ENCODE measurements at places on chromosomes 2 and 18.

- DNase-seq: no peak
Observed at GRCh38 chr2:15579641-15580040, 12.0 kb upstream of the DDX1 start.

- DNase-seq: no peak
Observed at GRCh38 chr2:222293660-222294630, 4.9 kb downstream of the PAX3 start.

- DNase-seq: no peak
Observed at GRCh38 chr2:30422444-30423040, 24.5 kb upstream of the LCLAT1 start.

DNA sequence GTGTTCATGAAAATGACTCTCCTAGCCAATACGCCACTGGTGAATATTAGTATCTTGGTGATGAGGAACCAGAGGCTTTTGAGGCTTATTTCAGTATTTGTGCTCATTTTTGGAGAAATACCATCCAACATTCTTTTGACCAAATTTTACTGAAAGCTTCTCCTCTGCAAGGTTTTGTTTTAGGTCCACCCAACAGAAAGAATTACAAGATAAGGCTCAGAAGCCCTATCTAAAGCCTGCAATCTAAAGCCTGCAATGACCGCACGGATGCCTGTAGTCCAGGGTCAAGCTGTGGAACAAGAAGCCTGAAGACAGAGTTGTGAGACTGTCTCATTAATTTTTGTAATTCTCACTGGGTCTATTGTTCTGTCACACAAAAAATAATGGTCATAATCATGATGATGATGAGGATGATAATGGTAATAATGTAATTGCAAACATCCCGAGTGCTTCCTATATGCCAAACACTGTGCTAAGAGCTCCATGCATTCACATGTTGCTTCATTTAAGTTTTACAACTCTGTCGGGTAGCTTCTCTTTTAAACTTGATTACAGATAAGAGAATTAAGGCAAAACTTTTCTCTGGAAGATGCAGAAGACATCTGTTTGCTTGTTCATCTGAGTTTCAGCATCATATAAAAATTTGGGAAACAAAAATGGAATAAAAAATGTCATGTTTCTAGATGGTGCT, 33.2 kb upstream of the NCOA1 start:
- DNase-seq: no peak

DNA sequence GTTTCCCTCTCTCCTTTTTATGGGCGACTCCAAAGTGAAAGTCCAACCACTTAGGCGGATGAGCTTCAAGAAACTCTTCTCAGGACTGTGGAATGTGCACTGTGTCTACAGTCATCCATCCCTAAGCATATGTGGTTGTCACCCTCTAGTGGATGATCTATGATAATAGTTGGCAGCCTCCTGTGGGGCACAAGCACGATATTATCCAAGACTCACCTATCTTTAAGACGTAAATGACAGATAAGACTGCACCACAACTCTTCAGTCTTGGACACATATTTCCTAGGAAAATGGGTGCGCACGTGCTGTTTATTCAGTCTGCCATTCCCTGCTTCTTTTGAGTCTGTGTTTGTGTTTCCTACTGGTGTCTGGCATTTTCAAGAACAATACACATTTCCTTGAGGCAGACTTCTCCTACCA, 145.5 kb upstream of the CTAGE1 start:
- DNase-seq: peak; percentile 70

- DNase-seq: no peak
Observed at GRCh38 chr2:38499548-38500282, 103.0 kb downstream of the HNRNPLL start.

DNA sequence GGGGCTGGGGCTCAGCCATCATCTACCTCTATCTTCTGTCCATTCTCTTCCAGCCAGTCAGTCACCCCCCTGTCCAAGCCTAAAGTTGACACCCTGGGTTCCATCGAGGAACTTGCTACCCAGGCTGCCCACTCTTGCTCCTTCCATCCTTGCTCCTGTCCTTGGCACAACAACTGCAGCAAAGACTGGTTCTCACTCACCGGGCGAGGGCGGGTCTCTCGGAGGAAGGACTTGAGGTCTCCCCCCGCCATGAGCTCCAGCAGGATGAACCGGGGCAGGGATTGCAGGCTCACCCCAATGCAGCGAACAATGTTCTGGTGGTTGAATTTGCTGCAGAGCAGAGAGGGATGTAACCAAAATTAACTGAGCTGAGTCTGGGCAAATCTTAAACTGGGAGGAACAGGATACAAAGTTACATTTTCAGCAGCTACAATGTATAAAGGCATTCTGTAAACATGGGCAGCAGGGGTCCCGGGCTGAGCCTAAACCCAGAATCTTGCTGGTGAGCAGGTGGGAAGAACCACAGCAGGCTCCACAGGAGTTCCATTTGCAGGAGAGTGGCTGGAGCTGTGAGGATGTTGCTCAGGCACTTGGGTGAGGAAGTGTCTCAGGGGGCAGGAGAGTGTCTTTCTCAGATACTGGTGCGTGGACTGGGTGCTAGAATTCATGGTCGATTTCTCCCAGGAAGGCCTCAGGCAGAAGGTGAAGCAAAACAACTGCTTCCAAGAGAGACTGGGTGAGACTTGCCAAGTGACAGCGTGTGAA, 105.5 kb downstream of the CLIP4 start:
- DNase-seq: no peak

DNA sequence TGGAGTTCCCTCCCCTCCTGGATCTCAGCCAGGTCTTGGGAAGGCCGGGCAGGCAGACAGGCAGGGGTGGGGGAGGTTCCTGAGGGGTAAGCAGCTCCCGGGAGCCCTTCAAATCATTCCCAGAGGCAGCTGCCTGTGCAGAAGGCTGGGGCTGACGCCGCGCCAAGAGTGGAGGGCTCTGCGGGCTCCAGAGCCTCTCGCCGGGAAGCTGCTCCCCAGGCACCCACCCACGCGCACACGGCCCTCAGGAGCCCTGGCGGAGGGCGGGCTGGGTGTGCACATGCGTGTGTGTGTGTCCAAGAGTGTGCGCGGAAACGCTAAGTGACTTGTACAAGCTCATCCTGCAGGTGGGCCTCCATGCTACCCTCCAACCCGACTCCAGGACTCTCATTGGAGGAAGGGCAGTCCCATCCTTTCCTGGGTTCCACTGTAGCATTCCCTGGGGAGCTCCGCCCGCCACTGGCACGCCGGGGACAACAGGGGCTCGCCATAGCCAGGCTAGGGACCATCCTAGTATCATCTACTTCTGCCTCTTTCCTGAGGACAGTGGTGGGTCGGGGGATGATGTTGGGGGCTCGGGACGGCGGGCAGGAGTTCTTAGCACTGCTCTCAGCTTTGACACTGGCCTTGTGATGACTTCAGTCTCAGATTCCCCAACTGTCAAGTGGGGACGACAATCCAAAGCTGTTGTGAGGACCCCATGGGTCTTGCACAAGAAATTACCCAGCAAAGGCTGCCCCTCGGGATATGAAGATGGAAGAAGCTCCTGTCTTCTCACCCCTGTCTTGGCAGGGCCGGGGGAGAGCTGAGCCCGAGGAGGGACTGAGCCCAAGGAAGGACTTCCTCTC, 50.3 kb downstream of the INHBB start:
- DNase-seq: peak; percentile 84

DNA sequence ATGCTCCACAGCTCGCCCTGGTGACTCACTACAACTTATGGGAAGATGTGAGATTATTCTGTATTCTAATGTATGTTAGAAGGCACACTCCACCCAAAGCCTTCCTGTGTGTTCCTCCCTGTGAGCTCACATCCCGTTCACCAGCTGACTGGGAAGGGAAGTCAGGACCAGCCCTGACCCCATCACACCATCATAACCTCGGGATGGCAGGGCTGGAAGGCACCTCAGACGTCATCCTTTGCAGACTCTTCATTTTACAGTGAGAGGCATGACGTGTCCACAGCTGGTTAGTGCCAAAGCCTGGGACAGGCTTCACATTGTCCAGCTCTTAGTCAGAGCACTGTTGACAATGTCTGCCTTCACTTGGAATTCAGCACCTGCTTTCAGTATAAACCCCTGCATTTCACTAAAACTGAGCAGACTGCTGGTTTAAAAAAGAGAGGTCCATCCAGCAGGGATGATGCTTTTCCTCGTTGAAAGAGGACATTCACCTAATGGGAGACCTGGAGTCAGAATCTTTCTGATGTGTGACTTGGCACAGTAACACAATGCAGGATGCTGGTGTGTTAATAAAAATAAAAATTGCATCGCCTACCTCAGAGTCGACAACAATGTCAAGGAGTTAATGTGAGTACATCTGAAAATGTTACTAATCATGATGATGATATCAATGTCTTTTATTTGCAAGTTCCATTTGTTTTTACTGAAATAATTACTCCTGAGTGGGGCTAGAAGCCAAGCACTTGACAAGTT, 418.0 kb upstream of the TNP1 start:
- DNase-seq: no peak

GRCh38 chr2:71815701-71816474, 331.8 kb downstream of the CYP26B1 start:
- DNase-seq: no peak

- no peak for DNase-seq
Observed at GRCh38 chr18:23929362-23929930, 85.1 kb upstream of the TTC39C start.

DNA sequence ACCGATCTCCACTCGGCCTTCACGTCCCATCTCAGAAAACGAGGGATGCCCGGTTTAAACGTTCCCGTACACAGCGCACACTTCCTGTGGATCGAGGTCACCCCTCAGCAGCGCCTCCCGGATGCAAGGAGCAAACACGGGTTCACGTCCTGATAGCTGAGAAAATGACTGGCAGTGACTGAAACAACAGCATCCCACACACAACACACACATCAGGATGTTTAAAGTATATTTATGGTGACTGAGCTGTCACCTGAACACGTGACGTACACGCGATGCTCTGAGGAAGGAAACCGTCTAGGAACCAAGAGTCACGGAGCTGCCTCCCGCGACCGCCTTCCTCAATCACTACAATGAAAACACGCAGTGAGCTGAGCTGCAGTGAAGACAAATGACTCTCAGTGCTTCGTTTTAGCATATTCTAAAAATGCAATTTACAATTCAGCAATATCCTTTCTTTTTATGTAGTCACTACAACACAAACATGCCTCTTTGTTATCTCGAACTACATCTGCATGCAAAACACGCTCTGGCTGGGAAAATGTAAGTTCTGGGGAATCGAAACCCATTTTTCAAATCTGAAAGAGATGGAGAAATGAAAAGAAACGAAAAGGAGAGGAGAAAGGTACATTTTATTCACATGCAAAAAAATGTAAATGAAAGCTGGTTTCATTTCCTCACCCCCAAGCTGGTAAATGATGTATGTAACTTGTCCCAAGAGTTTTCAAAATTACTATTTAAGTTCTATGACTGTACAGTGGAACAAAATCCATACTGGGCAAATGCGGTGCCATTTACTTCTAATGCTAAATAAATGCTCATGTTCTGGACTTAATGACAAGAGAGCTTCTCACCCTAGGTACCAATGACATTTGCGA, 19.8 kb downstream of the HDAC4 start:
- no peak for DNase-seq
